Amygdala (tissue), 56 donors: ENCODE measurements at places on chromosomes 5 and 9.

GRCh38 chr9:18207735-18208134 is 266.2 kb upstream of the ADAMTSL1 start:
- DNase-seq = no peak

DNA sequence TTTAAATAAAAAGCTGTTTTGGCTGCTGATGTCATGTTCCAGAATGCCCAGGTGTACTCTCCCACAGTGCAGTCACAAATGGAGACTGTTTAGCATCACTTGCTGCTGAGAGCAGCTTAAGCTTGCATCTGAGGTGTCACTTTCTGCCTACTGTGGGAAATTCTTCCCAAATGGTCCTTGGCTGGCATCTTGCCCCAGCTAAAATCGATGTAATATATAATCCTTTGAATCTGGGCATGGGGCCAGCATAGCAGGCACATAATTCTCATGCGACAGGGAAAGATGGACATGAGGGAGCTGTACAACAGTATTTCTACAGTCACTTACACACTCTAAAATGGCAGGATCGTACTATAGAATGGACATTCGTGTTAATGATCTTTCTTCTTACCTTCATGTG is 144.3 kb downstream of the MACIR start:
- DNase-seq = no peak

DNA sequence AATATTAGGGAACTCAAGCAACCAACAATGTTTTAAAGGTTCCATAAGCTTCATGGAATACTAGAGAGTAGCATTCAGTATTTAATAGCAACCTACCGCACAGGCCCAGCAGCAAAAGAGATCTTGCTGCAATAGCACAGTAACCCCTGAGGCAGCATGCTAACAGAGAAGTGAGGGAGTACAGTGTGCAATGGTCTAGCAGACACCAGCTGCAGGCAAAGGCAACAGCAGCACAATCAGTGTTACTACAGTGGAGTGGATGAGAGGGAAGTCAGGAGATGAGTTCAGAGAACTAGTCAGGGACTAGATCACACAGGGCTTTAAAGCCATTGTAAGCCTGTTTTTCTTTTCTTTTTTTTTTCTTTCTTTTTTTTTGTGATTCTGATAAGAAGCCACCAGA is 2.8 kb downstream of the TICAM2 start:
- DNase-seq = peak; percentile 20

DNA sequence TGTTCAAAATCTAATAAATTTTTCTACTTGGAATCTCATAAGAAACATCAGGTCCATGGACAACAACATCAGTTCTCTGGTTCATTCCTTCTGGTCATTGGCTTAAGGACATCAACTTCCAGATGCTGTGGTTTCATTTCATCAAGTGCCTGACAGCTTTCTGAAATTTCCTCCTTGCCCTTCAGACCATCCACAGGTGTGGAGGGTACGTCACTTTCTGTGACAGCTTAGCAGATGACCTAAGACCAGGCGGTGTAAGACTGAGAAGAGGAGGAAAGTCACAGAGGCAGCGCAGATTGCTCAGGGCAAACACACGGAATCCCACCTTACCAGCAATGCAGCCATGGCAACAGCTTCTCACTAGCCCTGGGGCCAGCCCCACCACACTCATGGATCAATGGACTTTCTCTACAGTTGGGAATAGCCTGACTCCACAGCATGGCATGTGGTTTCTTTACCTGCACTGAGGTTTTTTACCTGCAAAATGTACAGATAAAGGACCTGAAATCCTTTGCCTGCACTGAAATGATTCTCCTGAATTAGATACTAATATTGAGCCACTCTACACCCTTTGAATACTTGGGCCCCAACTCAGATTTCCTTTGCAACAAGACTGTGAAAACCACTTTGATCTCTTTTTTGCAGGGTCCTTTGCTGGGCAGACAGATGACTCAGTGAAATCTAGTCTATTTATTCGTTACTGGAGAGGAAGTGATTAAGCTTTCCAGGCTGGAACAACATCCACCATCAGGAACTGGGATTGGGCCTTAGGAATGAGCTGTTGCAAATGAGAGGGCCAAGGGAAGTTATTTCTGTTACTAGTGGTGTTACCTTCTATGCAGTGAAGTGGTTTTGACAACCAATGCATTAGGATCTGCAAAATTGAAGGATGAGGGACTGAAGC is 26.9 kb downstream of the TICAM2 start:
- no peak for DNase-seq

- DNase-seq = no peak
These were observed 7.3 kb upstream of the SLC25A51 start for GRCh38 chr9:37911271-37911681.

DNA sequence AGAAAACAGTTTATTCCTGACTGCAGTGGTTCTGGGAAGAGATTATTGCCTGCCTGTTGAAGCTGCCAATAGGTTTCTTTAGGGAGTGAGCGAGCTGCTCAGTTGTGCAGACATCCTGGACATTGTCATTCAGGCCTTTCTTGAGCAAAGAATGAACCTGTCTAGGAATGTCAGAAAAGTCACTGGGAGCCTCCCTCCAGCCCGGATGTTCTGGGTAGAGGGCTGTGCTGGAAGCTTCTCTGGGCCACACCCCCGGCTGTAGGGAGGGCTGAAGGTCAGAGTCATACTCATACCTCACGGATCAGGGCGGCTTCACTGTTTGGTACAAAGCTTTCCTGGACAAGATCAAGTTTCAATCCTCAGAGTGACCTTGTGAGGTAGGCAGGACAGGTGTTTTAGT is 33.4 kb upstream of the TBC1D2 start:
- DNase-seq = no peak

GRCh38 chr5:25387953-25388352 is 743.2 kb upstream of the CDH10 start:
- no peak for DNase-seq

- no peak for DNase-seq
These were observed 77.6 kb upstream of the FREM1 start for GRCh38 chr9:14987858-14988257.

GRCh38 chr9:37410969-37411785 is 11.3 kb upstream of the GRHPR start:
- DNase-seq = no peak

GRCh38 chr9:116360989-116361388 is 207.4 kb downstream of the PAPPA start:
- DNase-seq = no peak

DNA sequence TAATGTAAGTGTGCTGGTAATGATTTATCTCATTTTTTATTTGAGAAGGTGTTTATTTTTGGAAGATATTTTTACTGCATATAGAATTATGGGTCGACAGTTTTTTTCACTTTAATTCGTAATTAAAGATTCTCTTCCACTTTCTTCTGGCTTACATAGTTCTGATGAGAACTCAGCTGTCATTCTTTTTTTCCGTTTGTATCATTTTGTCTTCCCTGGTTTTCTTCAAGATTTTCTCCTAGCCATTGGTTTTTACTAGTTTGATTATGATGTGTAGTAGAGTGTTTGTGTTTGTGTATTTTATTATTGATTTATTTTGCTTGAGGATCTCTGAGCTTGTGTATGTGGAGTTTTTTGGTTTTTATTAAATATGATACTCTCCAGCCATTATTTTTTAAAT is 21.7 kb downstream of the SLF1 start:
- DNase-seq = no peak

- DNase-seq = no peak
These were observed 29.0 kb upstream of the BOD1 start for GRCh38 chr5:173645437-173645807.

DNA sequence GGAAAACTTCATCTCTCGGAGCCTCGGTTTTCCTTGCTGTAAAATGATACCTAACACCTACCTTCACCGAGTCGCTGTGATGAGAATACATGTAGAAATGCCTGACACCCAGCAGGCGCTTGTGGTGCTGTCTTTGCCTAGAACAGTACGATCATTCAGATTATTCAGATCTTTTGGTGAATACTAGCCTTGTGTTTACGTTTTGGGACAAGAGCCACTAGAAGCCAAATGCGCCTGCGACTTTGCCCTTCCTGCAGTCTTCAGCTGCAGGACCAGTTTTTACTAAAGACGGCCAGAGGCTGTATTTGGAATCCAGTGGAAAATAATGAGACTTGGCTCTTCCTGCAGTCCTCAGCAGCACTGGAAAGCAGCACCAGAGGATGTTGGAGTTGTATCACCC is 189.6 kb downstream of the TRIO start:
- no peak for DNase-seq

DNA sequence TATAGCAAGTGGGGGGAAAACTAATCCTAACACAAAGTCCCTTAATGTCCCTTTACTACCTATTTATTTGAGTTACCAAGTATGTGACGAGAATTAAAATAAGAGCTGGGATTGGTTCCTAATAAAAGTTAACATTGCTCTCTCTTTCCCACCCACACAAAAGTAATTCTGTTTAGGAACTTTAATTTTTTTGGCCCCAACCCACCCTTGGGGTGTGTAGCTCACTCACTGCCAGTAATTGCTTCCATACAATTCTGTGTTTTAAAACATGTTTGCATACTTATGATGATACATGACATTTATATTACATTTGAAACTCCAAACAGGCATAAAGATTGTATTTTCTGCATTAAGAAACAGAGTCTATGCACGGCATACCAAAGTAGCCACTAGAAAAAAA is 106.5 kb downstream of the BNC2 start:
- DNase-seq = no peak

GRCh38 chr5:11261241-11261640 is 500.2 kb upstream of the DAP start:
- DNase-seq = peak; percentile 18

DNA sequence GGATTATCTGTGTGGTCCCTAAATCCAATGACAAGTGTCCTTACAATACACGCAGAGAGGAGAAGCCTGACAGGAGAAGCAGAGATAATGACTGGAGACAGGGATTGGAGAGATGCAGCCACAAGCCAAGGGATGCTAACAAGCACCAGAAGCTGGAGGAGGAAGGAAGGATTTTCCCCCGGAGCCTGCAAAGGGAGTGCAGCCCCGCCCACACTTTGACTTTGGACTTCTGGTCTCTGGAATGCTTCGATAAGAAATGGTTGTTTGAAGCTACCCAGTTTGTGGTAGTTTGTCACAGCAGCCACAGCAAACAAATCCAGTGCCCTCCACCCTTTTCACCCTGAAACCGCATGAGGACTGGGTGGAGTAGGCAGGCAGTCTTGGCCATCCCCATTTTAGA is 77.2 kb upstream of the BOD1 start:
- DNase-seq = no peak

DNA sequence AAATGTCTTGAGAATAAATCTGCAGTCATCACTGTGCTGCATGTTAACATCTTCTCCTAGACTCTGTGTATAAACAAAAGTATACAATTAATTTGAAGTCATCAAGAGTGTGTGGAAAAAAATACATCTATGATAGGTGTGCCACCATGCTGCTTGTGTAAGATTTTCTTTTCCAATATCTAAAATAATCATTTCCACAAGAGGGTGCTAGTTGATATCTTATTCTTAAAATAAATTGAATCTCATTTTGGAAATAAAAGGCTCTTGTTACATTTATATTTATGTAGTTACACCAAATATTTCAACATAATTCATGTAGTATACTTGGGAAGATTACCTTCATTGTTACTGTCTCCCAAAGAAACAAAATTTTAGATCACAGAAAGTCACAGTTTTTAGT is 14.1 kb upstream of the MOCS2 start:
- DNase-seq = no peak

- no peak for DNase-seq
These were observed 41.5 kb downstream of the SECISBP2 start for GRCh38 chr9:89359751-89360261.

GRCh38 chr5:165881259-165881658 is 2375.8 kb downstream of the MAT2B start:
- no peak for DNase-seq

GRCh38 chr5:32949286-32949970 is 238.3 kb downstream of the NPR3 start:
- no peak for DNase-seq

DNA sequence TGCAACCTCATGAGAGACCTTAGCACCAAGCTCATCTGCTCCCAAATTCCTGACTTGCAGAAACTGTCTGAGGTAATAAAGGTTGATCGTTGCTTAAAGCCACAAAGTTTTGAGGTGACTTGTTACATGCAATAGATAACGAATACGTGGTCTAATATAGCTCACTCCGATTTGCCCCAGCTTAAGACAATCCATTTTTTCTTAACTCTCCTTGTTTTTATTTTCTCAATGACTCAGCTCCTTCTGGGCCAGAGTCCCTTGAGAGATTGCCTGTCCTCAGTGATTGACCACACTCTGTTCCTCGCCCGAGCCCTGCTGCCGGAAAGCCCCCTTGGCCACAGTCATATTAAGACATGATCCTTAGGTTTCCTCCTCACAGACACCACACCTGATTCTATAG is 63.7 kb upstream of the FANCC start:
- no peak for DNase-seq

GRCh38 chr5:109550077-109550476 is 139.7 kb upstream of the MAN2A1 start:
- DNase-seq = no peak

- no peak for DNase-seq
These were observed 257.1 kb downstream of the MCTP1 start for GRCh38 chr5:95027775-95028174.

DNA sequence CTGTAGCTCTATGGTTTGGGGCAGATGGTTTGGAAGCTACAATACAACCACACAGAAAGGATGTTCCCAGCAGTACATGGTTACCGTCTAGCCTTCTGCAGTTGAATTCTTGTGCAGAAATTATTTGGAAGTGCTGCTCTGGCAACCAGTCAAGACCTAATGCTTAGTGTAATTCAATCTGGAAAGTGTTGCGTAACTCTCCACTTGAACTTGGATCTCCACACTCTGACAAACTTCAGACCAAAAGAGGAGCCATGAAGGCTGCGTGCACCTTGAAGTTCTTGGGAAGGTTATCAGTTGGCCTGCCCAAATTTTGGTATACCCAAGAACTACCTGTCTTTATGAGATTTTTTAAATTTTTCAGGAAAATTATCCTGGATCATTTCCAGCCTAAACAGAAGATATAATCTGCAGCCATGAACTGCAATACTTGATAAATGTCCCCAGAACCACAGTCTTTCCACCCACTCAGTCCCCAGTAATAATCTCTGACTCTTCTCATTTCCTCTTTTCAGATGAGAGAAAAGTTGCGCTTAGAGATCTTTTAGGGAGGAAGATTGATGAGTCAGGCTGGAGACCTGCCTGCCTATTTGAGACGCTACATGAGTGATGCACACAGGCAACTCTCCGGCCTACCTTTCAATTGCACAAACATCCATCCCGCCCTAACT is 159.9 kb downstream of the FANCC start:
- DNase-seq = no peak
